Naive thymus-derived CD4-positive, alpha-beta T cell (primary cell): ENCODE measurements at places on chromosomes 6 and 20. TPM values are rescaled to one million over a fixed set of nuclear protein-coding genes. Genes with fewer than 3 reads are reported as not detected.
A peak's percentile ranks its signal among the peaks of the same experiment; 100 is the strongest.

The NKX2-4 gene
- not detected for total RNA-seq

The MYLK4 gene
- 0.24 and 0.36 TPM in 2 replicates for total RNA-seq

The CDH26 gene
- 6.6 TPM for total RNA-seq

The TRIM31 gene
- 0.32 TPM for total RNA-seq

The SIGLEC1 gene
- total RNA-seq: not detected in 2 replicates

The SIRPD gene
- 0.34 and 0.76 TPM in 2 replicates for total RNA-seq

The OR2B6 gene
- not detected for total RNA-seq

The DEFB124 gene
- not detected for total RNA-seq

The C6orf163 gene
- total RNA-seq: 6.0 TPM

The SRMS gene
- 0.24 TPM for total RNA-seq

- no peaks in the 10 kb centered on the region for H3K27me3 ChIP-seq
- no peak for DNase-seq
- no peak overlapping the region for H3K27ac ChIP-seq
- no peak overlapping the region for H3K4me3 ChIP-seq
Measured at GRCh38 chr6:30564114-30564513, 7.0 kb downstream of the PRR3 start.

DNA sequence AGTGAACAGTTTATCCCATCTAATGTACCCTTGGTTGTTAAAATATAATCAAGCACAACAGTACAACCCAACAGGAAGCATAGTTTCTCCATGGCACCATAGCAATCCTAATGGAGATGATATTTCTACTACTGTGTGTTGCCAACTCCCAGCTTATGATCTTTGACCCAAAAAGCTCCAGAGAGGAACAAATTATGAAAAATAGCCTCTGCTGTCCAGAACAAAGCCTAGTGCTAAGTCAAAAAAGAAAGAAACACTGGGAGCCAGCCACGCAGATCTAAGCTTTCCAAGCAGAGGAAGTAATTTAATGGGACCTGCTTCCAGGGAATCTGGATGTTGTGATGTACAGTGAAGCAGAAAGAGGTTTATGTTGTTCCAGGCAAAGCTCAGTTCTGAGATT is 52.2 kb upstream of the TASP1 start:
- H3K4me3 ChIP-seq: no peak overlapping the region
- DNase-seq: no peak
- H3K4me1 ChIP-seq: no peaks in the 10 kb centered on the region
- H3K27ac ChIP-seq: no peak overlapping the region

DNA sequence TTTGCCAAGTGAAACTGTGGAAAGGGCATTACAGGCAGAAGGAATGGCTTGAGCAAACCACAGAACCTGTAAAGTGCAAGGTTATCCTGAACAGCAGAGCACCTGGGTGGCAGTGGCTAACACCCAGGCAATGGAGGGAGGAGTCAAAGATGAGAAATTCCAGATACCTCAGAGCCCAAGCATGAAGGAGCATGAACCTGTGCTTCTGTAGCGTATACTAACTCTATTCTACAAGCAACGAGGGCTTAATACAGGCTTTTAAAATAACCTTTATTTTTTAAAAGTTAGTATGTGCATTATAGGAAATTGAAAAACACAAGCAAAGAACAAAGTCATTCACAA is 77.0 kb downstream of the CNBD2 start:
- no peaks in the 10 kb centered on the region for H3K27me3 ChIP-seq
- no peaks in the 10 kb centered on the region for H3K36me3 ChIP-seq
- DNase-seq: no peak
- no peak overlapping the region for H3K27ac ChIP-seq
- H3K4me3 ChIP-seq: no peak overlapping the region
- no peaks in the 10 kb centered on the region for H3K4me1 ChIP-seq

GRCh38 chr20:13068336-13068735 is 59.6 kb downstream of the SPTLC3 start:
- DNase-seq: no peak
- H3K36me3 ChIP-seq: no peaks in the 10 kb centered on the region
- H3K27ac ChIP-seq: no peak overlapping the region
- no peaks in the 10 kb centered on the region for H3K4me1 ChIP-seq
- no peaks in the 10 kb centered on the region for H3K27me3 ChIP-seq

- peaks cover 38% of the 10 kb centered on the region for H3K4me1 ChIP-seq
- H3K36me3 ChIP-seq: peaks cover 32% of the 10 kb centered on the region
- DNase-seq: no peak
- H3K27ac ChIP-seq: peak overlapping the region; percentile 99
- H3K4me3 ChIP-seq: peak overlapping the region; percentile 96
Measured at GRCh38 chr6:137870308-137870644, 3.2 kb downstream of the TNFAIP3 start.

- no peak overlapping the region for H3K4me3 ChIP-seq
- no peaks in the 10 kb centered on the region for H3K4me1 ChIP-seq
- H3K36me3 ChIP-seq: no peaks in the 10 kb centered on the region
- DNase-seq: no peak
Measured at GRCh38 chr6:39391182-39391581, 68.7 kb upstream of the KCNK16 start.

DNA sequence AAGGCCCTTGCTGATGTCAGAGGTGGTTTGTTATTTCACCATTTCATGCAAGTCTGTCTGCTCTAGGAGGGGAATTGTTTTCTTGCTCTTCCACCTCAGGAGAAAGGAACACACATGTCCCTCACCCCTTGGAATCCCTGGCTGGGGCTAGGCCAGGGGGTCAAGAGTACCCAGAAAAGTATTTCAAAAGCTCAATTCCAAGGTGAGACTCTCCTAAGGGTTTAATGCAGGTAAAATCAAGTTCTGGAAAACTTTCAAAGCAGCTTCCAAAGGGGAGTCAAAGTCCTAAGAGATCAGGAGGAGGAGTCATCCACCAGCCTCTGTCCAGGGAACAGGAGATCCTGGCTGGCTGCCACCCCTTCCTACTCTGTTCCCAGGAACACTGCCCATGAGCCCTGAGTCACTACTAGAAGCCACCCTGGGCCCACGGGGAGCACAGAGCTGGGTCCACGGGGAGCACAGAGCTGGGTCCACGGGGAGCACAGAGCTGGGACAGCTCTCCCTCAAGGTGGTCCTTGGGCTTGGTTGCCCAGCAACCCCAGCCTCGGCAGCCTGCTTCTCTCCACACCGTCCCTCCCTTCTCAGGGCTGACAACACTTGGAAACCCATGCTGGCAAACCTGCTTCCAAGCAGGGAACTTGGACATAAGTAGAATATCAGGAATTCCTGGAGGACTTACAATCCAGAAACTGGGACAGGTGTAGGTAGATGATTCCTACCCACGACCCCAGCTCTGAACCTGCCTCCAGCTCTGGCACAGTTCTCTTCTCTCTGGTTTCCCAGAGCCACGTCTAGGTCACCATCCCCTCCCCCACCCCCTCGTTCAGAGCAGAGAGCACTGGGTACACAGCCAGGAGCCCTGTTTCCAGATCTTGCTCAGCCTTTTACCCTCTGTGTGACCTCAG is 35.3 kb upstream of the CDKN1A start:
- H3K27ac ChIP-seq: no peak overlapping the region
- no peaks in the 10 kb centered on the region for H3K27me3 ChIP-seq
- H3K4me3 ChIP-seq: no peak overlapping the region
- H3K4me1 ChIP-seq: no peaks in the 10 kb centered on the region
- H3K36me3 ChIP-seq: no peaks in the 10 kb centered on the region

DNA sequence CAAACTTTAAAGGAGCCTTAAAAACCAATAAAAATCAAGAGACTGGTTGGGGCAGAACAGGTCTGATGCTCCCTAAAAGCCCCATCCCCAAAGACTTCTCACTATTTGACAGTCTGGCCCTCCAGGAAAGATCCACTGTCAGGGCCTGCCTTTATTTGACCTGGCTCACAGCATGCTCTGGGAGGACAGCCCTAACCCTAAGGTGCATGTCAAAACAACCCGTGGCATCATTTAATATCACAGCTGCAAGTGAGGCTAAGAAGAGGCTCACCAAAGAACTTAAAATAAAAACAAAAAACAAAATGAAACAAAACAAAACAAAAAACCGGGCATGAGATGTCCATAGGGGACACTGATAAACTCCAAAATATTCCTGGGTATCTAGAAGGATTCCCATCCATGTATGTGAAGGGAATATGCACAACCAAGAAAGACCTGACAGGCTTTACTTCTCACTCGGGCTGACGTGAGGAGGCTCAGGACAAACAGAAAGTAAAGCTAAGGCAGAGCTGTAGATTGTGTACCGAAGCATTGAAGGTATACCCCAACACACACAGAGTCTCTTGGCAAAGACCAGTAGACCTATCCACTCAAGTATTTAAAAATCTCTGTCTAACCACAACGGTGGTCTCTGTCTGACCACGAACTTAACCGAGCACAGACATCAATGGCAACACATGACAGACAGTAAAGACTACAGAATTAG is 57.3 kb downstream of the AHI1 start:
- no peaks in the 10 kb centered on the region for H3K27me3 ChIP-seq
- no peaks in the 10 kb centered on the region for H3K4me1 ChIP-seq
- H3K4me3 ChIP-seq: no peak overlapping the region
- peak overlapping the region; percentile 5 for H3K27ac ChIP-seq
- no peaks in the 10 kb centered on the region for H3K36me3 ChIP-seq

DNA sequence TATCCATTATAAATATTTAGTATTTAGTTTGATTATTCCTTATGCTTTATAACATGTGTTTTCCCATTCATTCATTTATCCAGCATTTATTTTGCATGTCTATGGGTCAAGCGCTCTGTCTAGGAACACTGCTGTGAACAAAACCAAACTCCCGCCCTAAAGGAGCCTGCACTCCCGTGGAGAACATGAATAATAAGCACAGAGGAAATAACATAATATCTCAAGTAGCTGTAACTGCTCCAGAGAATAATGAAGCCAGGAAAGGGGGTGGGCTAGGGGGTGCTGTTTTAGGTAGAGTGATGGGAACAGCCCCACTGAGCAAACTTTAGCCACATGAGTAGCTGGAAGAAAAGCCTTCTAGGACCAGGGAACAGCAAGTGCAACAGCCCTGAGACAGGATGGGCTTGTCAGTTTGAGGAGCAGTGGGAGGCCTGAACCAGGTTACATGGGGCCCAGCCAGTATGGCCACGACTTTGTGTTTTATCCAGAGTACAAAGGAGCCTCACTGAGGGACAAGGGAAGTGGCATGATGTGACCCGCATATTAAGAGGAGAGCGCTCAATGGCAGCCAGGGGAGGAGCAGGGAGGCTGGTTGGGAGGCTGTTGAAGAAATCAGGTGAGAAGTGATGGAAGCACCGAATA is 24.4 kb upstream of the PRND start:
- H3K4me1 ChIP-seq: no peaks in the 10 kb centered on the region
- no peak overlapping the region for H3K27ac ChIP-seq
- no peak for DNase-seq
- H3K36me3 ChIP-seq: peaks cover 8% of the 10 kb centered on the region
- H3K27me3 ChIP-seq: no peaks in the 10 kb centered on the region
- no peak overlapping the region for H3K4me3 ChIP-seq

DNA sequence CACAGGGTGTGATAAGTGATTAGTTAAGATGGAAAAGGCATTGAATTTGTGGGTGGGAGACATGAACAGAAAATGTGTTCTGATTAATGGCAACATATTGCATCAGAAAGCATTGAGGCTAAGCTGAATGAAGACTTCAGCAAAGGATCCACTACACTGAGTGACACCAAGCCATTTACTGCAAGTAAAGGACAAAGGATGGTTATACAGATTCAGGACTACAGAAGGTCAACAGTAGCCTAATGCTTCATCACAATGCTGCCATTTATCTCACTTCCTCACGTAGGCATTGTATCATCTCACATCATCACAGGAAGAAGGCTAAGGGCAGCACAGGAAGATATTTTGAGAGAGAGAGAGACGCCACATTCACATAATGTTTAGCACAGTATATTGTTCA is 398.2 kb downstream of the COL12A1 start:
- no peaks in the 10 kb centered on the region for H3K27me3 ChIP-seq
- DNase-seq: no peak
- no peaks in the 10 kb centered on the region for H3K4me1 ChIP-seq
- no peaks in the 10 kb centered on the region for H3K36me3 ChIP-seq

- DNase-seq: no peak
- H3K4me3 ChIP-seq: no peak overlapping the region
Measured at GRCh38 chr20:13684566-13685222, 46.0 kb upstream of the TASP1 start.

DNA sequence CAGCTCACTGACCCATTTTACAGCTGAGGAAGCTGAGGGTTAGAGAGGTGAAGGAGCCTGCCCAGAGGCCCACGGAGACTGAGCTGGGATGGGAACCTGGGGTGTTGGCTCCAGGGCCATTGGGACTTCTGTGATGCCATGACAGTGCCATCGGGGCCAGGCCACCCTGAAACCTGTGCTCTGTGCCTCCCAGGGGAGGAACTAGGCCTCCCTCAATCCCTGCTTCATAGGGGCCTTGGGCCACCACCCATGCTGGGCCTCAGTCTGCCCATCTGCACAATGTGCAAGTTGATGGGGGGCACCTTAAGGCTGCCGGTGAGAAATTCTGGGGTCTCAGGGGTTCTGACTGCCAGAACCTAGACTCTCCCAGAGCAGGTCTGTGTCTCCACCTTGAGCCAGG is 24.9 kb downstream of the BPIFB4 start:
- DNase-seq: no peak
- H3K27me3 ChIP-seq: no peaks in the 10 kb centered on the region
- H3K27ac ChIP-seq: no peak overlapping the region
- no peaks in the 10 kb centered on the region for H3K36me3 ChIP-seq
- no peaks in the 10 kb centered on the region for H3K4me1 ChIP-seq

- no peaks in the 10 kb centered on the region for H3K36me3 ChIP-seq
- peaks cover 13% of the 10 kb centered on the region for H3K4me1 ChIP-seq
- no peak for DNase-seq
- no peaks in the 10 kb centered on the region for H3K27me3 ChIP-seq
- no peak overlapping the region for H3K4me3 ChIP-seq
- no peak overlapping the region for H3K27ac ChIP-seq
Measured at GRCh38 chr6:106976270-106976669, 1.7 kb upstream of the CD24 start.

DNA sequence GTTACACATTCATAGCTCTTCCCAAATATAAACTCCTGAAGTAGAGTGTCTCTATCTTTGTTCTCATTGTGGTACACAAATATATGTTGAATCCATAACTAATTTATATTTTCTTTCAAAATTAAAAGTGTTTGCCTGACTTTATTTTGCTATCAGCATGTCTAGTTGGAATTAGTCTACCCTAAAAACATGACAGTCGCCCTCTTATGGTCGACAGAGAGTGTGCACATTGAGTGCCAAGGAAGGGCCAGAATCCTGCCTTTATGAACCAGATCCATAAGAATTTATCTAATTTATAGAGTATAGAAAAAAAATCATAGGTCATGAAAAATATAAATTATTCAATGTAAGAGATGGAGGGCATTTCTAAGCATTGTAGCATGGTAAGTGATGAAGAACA is 12.3 kb upstream of the DEFB112 start:
- H3K36me3 ChIP-seq: no peaks in the 10 kb centered on the region
- no peaks in the 10 kb centered on the region for H3K27me3 ChIP-seq
- no peak for DNase-seq

GRCh38 chr6:141576751-141577150 is 556.0 kb upstream of the GJE1 start:
- H3K27ac ChIP-seq: no peak overlapping the region
- H3K27me3 ChIP-seq: no peaks in the 10 kb centered on the region
- no peak for DNase-seq
- H3K36me3 ChIP-seq: no peaks in the 10 kb centered on the region
